Cortex of kidney (tissue), 1 donor: ENCODE measurements at places on chromosomes 3 and 15.

DNA sequence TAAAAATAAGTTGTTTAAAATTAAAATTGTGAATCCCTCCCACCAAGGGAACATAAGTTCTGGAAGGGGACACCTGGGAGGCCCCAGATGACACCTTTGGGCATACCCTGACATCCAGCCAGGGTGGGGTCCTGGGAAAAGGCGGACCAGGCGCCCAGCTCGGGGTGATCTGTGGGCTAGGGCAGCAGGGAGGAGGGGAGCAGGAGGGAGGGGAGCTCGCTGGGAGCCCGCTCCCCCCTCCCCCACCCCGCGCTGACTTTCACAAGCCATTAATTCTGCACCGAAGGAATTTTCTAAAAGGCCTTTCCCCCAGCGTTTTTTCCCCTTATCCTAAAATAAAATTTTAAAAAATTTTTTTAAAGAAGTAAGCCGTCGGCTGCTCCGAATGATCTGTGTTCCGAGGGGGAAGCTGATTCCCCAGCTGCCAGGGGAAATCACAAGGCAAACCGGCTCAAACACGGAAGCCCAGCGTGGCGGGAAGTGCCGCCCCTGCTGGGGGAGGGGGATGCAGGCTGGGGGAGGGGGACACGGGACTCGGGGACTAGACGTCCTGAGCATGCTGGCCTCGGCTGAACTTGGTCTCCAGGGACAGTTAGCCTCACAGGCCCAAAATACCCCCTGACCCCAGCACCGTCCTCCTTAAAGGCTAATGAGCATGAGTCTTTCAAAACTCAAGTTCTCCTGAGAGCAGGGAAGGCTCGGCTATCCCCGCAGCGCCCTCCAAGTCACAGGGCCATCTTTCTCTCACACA lies 13.9 kb downstream of the PLXND1 start:
- no peak for DNase-seq

DNA sequence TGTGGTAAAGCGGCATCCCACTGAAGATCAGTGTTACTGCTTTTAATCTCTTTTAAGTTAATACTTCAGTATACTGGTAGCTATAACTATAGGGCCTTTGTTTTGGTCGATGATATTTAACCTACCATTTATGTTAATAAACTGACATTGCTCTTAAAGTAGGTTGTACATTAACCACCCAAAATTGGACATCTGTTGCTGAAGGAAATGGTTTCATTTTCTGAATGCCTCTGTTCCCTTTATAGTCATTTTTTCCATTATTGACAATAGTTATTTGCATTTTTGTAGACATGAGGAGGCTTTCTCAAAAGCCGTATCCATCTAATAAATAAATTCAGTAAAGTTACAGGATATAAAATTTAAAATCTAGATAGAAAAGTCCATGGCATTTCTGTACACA lies 252.4 kb upstream of the UBE2E1 start:
- no peak for DNase-seq

- no peak for DNase-seq
These were observed 942 bp downstream of the ELP6 start for GRCh38 chr3:47512416-47513124.

DNA sequence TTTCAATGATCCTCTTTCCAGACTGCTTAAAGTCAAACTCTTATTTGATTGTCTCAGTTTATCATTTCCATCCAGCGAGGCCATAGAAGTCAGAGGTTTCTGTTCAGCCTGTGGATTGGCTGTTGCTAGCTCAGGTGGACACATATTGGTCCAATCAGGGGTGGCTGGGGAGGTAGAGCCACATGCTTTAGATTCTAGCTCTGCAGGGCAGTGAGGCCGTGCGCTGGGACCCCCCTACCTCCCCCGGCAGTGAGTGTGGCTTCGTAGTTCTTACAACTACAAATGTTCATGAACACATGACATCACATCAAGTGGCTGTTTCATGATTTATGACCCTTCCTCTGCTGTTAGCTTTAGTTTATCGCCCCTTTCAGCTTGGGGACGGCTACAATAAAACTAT lies 18.0 kb downstream of the APOD start:
- no peak for DNase-seq

- no peak for DNase-seq
These were observed 724 bp upstream of the SH3GL3 start for GRCh38 chr15:83446417-83446816.

- DNase-seq: no peak
These were observed 50.4 kb upstream of the GYG1 start for GRCh38 chr3:148940983-148941382.

DNA sequence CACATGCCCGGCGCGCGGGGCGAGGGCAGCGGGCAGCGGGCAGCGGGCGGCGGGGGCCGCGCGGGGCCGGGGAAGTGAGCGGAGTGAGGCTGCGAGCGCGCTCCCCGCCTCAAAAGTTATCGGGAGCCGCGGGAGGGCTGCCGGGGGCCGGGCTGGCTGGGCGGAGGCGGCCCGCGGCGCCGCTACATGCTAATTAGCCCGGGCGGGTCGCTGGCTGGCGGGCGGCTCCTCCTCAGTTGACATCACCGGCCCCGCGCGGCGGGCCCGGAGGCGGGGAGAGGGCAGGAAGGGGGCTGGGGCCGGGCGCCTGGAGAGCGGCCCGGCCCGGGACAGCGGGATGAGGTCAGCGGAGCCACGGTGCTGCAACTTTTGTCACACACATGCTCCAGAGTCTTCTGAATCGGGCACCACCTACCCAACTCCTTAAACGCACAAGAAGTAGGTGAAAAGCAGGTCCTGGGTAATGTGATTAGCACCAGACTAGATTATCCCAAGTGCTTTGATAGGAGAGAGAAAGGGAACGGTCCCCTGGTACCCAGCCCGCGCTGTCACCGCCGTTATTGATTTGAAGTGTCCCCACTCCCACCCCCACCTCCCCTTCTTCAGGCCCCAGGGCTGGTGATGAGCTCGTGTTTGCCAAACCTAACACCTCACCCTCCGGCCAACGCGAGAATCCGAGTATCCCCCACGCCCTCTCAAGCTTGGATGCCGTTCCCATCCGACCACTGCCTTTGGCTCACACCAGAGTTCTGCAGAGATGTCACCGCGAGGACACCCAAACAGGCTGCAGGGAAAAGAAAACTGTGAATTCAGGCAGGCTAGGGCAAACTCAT lies at the start of gene HEG1:
Gene HEG1, minus strand, starts transcription at position 85 of the 833 bp plus-strand sequence. CDS start 107 bp downstream, outside the sequence.
- DNase-seq: no peak

DNA sequence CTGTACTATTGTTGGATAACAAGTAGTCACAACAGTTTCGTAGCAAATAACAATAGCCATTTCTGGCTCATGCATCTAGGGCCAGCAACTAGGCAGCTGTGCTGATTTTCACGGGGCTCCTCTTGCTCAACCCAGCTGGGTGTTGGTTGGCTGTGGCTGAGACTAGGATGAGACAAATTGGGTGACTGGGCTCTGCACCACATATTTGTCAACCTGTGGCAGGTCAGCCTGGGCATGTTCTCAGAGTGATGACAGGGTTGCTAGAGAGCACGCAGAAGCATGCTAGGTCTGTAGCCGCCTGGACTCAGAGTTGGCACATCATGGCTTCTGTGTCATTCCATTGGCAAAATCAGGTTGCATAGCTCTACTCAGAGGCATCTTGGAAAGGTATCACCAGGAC lies 175.9 kb downstream of the OTOL1 start:
- DNase-seq: no peak

DNA sequence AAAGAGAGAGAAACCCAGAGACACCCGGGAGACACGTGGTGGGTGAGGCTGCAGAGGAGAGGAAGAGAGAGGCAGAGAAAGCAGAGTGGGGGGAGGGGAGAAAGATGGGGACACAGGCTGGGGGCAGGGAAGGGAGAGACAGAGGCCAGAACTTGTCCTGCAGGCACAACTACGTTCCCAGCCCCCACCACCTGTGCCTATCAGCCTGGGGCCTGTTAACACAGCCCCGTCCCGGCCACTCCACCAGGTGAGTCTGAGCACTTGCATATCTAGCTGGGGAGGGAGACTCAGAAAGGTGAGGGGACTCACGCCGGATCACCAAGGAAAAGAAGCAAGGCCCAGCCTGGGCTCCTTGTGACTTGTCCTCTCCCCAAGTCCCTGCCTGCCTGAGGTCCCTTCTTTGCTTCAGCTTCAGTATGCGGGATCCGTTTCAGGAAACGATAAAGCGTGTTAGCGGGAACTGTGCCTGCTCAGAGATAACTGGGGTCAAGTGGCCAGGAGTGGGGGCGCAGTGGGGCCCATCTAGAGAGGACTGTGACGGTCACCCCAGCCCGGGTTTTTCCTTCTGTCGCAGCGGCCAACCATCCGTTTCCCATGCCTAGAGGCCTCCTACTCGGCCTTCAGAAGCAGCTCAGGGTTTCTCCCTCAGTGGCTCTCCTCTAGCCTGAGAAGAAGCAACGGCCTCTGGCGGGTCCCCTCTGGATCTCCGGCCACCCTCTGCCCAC lies 10.3 kb downstream of the LINGO1 start:
- no peak for DNase-seq

DNA sequence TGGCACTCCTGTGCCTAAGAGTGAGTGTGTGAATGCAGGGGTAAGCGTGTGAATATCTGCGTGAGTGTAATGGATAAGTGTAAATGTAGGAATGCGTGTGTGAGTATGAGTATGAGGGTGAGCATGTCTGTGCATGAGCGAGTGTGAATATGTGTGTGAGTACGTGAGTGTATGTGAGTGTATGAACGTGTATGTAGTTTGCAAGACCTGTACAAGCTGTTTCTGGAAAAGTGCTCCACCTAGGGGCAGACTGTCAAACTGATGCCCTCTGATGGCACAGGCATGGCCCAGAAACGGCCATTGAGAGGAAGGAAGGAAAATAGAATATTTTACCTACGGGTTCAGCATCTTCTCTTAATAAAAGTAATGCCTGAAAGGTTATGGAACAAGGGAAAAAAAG lies 24.4 kb upstream of the FRMD4B start:
- no peak for DNase-seq

- no peak for DNase-seq
These were observed 130.0 kb downstream of the FRMD4B start for GRCh38 chr3:69255928-69256327.
